ENCODE measurements at places on chromosomes 1 and 21.

GRCh38 chr21:26106562-26106961 is 64.0 kb downstream of the APP start:
- DNase-seq, result no peak

DNA sequence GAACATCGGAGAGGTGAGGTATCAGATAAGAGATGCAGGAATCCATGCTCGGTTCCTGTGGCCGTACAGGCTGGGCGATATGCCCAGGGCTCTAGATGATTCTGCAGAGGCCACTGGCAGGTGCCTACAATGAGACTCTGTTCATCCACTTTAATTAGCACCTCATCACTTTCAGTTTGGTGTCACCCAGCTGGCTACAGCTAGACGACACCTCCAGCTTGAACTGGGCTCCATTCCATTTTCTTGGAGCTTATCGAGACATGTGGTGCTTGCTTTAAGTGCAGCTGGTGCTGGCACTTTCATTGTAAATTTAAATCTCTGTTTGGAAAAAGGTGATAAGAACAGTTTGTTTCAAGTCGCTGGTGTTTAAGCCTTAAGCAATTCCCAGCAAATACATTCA is 322.5 kb upstream of the ADGRL2 start:
- DNase-seq, result no peak

- DNase-seq, result no peak
Observed at GRCh38 chr1:102937401-102937800, 170.9 kb downstream of the COL11A1 start.

DNA sequence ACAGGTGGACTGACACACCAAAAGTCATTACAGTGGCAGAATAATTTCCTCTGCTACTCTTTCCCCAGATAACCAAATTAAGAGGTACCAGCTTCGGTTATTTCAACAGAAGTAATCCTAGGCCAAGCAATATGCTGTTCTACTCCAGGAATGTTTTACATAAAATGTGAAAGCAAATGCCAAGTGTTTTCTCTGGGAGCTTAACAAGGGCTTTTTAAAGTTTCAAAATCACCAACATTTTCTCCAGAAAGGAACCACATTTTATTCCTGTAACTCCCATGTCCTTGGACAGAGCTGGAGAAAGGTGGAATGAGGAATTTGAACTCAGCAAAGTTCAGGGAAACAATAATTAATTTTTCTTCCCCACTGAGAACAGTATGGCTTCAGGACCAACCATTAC is 27.2 kb downstream of the CNN3 start:
- DNase-seq, result no peak

DNA sequence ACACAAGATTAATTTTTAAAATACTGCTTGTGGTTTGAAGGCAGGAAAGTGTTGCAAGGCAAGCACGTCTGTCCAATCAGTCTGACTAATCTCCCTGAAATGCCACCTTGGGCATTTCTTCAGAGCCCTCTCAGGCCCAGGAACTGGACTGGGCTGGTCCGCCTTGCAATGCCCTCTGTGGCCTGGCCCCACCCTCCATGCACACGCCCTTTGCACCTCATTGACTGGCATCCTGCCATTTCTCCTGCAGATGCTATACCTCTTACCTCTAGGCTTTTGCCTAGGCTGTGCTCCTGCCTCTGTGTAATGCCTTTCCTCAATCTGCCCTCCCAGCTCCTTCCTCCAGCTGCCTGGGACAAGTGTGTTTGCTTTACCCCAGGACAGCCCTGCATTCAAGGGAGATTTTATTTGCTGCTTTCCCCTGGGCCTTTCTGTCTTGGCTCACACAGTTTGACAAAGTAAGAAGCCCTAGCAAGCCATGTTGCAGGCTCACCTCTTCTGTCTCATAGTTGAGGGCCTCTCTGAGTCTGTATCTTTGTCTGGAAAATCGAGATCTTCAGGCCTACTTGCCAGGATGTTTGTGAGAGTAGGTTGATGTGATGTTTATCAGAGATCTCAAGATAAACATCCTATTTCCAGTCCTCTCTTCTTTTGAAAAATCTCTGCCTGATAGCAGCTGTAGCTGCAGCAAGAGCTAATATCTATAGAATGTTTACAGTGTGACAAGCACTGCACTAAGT is 149.2 kb upstream of the JUN start:
- no peak for DNase-seq

GRCh38 chr1:58290685-58291372 is 255.7 kb downstream of the OMA1 start:
- no peak for DNase-seq

All from head of caudate nucleus (tissue), 42 donors.